Activated CD8-positive, alpha-beta memory T cell treated with anti-CD3 and anti-CD28 coated beads, Interleukin-2, amount 50 U/mL, for 48 hours (primary cell): ENCODE measurements at places on chromosomes 4 and X.

DNA sequence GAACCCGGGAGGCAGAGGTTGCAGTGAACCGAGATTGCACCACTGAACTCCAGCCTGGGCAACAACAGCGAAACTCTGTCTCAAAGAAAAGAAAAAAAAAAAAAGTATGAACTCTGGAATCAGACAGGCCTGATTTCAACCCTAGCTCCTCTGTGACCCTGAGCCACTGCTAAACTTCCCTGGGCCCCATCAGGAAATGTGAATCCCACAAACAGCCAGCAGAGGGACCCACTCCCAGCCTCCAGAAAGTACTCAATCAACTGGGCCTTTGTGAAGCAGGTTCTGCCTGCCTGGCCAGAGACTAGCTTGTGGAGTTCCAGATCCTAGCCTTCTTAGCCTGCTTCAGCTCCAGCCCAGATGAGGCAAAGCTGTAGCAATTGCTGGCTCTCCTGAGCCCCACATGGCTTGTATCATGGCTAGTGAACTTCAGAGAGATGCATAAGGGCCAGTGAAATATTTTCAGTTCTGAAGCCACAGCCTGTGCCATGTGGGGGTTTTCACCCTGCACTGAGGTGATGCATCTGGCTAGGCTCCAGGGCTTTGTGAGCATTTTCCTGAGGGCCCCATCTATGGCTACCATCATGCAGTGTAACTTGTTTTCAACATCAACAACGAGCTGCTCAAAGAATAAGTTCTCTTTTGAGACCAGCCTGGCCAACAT lies 7.2 kb upstream of the IDS start:
- peak; percentile 59 for DNase-seq

DNA sequence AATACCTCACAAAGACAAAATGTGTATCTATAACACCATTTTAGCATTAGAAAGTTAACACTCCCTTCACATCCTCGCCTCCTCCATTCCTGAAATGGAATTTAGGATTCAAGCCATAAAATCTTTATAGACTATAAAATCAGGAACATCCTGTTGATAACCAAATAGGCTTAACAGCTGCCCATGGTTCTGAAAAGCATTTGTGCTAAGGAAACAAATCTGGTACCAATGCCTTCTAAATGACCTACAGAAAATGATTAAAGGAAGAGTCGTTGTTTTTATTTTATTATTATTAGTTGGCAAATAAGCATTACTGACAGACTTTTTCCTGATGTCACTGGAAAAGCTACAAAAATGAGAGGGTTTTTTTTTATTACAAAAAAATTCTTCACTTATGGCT lies 79.8 kb downstream of the PAPSS1 start:
- no peak for DNase-seq

- DNase-seq = peak; percentile 58
Observed at GRCh38 chrX:53716328-53717088, 30.0 kb upstream of the HUWE1 start.

GRCh38 chrX:6187256-6187655 lies 41.4 kb downstream of the NLGN4X start:
- DNase-seq = no peak

DNA sequence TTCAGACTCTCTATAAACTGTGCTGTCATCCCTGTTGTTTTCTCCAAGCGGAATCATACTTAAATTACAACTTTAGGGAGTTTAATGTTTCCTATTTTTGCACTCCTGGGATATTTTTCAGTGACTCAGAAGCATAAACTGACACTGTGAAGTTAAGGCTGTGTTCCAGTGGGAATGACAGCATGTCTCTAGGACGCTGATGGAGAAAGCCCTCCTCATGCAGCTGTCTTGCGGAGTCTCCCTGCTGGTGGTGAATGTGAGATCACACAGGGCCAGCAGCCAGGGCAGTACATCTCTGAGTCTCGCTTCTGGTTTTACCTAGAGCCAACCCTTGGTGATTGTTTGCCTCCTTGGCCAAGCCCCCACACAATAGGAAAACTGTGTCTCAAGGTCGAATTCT lies 53.3 kb downstream of the NFKB1 start:
- no peak for DNase-seq

- no peak for DNase-seq
Observed at GRCh38 chr4:123649645-123650391, 253.2 kb downstream of the SPRY1 start.

GRCh38 chr4:11470438-11471045 lies 41.8 kb upstream of the HS3ST1 start:
- no peak for DNase-seq

DNA sequence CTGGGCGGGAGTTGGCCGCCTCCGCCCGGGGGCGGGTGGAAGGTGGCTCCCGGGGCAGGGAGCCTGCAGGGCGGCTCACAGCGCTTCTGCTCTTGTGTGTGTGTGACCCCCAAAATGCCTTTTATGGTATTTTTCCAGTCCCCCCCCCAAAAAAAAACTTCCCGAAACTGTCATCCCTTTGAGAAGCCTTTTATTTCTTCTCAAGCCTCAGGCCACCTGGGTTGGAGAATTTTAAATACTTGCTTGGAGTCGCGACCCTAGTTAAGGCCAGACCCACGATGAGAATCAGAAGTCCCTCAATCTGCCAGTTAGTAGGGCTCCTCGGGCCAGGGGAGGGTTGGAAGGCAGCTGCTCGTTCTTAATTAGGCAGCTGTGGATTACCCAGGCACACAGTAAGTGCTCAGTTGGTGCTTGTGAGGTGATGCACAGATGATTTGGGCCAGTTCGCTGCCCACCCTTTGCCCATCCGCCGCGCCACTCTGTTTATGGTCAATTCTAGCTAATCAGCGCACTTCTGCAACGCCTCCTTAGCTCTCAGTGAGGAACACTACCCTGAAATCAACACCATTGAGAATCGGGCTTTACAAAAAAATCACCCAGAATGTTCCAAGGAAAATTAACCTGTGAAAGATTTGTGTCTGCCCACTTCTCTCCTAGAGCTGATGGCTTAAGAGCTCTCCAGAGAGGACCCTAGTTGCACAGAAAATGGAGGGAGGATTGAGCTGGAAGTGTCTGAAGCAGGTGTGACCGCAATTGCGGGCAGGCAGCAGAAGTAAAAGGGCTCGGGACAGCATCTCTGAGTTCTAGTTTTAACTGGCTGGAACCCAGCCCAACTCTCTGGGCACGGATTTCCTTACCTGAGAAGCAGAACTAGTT lies 648 bp upstream of the SCD5 start:
- peak; percentile 55 for DNase-seq

DNA sequence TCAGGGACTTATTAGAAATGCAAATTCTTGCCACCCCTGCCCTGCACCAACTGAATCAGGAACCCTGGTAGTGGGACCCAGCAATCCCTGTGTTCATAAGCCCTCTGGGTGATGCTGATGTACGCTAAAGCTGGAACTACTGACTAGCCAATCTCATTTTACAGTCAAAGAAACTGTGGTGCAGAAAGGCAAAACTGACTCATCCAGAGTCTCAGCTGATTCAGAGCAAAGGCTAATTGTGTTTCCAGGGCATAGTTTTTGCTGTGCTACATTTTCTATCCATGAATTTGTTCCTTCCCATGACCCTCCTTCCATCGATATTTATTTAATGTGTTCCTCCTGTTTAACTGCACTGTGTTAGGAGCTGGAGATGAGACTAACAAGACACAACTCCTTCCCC lies 207.5 kb downstream of the REPS2 start:
- DNase-seq = no peak

GRCh38 chr4:152269448-152270191 lies 266.3 kb downstream of the FBXW7 start:
- no peak for DNase-seq

DNA sequence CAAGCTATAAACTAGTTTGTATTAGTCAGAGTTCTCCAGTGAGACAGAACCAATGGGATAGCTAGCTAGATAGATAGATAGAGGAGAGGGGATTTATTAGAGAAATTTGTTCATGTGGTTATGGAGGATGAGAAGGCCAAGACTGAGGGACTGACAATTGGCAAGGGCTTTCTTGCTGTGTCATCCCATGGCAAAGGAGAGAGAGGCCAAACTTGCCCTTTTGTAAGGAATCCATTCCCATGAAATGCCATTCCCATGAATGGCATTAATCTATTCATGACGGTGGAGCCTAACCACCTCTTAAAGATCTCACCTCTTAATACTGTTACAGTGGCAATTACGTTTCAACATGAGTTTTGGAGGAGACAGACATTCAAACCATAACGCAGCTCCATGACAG lies 58.1 kb downstream of the LINC00632 start:
- DNase-seq = no peak

DNA sequence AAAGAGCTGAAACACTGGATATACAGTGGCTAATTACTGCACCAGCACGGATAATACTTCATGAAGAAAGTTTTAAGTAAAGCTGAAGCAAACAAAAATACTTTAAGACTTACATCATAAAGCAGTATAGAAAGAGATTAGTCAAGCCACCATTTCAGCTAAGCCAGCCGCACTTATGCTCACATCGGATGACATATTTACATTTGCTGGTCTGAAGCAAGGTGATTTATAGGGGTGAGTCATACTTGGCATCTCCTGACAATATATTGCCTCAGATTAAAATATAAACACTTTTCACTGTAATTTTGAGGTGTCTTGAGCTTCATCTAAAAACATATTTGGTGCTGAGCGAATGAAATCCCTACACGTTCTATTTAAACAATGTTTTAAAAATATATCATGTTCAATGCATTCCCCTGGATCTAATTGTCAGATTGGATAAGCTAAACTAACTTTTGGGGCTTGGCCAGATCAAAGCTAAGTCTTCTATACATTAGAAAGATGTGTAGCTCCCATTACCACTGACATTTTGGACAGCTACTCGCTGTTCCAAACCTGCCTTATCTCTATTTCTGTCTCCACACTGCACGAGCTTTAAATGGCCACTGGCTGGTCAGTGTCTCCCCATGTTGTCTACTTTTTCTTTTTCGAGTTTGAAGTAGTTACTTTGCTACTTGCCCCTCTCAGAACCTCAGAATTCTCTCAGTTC lies 103.2 kb downstream of the VCX2 start:
- no peak for DNase-seq

DNA sequence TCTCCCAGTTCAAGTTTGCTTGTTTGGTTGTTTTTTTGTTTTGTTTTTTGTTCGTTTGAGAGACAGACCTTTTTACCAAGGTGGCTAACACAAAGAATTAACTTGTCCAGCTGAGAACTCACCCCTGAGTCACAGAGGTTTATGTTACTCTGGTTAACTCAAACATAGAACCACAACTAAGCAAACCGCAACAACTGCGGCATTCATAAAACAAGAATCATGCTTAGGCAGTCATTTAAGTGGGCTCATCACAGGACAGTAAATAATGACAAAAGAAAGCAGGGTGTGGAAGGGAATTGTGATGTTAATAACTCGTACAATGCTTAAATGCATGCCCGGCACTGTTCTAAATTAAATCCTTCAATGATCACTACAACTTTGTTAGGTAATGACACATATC lies 24.7 kb upstream of the IL13RA1 start:
- DNase-seq = no peak

- DNase-seq = no peak
Observed at GRCh38 chr4:184096561-184097240, 121.0 kb downstream of the ENPP6 start.

DNA sequence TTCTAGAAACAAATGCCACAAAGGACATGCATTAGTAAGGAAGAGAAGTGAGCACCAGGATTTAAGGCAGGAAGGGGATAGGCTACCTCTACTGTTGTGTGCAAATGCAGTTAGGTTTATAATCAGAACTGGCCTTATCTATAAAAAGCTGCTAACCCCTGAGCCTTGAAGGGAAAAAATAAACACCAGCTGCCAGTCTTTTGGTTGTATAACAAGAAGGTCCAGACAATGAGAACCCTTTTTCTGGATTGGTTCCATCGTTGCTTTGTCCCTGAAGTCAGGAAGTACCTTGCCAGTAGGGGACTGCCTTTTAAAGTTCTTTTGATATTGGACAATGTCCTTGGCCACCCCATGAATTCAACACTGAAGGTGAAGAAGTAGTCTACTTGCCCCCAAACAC lies 126.7 kb upstream of the OTUD4 start:
- DNase-seq = no peak

DNA sequence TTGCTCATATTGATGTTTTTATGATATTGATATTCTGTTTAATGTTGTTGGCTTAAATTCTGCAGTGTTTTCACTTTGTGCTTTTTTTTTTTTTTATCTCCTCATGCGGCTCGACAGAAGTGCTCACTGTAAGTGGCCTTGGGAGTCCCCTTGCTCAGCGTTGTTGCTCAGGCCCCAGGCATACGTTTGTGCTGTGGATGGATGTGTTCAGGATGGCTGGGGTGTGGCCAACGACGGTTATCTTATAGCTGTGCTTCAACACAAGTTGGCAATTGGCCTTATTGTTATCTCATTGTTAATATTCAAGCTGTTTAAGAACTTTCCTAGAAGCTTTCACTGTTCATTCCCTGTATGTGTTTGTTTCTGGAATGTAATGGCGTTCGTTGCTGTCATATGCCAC lies 36.4 kb upstream of the CLCN4 start:
- DNase-seq = no peak

DNA sequence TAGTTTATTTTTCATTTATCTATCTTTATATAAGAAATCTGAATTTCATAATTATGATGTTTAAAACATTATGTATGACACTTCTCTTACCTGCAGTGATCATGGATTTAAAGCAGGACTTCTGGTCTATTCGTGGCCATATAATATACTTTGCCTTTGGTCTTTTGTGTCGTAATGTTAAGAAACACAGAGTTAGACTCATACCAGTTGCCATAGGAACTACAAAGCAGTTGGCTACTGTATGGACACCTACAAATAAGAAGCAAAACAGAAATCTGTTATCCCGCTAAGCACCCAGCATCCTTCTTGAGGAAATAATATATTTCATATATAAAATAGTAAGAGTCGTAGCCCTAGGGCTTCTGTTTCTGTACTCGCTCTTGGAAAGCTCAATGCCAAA lies 4.3 kb downstream of the SEPSECS start:
- DNase-seq = no peak

- no peak for DNase-seq
Observed at GRCh38 chr4:102036619-102037376, 246.3 kb downstream of the BANK1 start.

- no peak for DNase-seq
Observed at GRCh38 chr4:139808381-139808807, 142.8 kb downstream of the MGST2 start.

GRCh38 chrX:107979534-107979933 lies 2.6 kb downstream of the TEX13B start:
- no peak for DNase-seq

DNA sequence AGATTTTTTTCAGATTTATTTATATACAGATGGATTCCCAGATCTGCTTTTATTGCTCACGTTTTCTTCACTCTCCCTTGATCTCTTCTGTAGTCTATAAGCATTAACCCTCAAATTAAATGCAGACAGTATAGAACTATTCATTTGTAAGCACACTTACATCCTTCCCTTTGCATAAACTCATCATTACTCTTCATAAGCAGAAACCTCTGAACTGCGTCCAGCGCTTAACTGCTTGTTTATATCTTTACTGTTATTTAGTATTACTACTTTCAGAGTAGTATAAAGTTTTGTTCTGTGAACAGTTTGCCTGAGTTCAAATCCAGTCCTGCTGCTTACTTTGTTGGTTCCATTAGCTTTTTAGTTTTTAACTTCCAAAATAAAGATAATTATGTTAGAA lies 132.9 kb downstream of the STIM2 start:
- DNase-seq = no peak
